ENCODE measurements at places on chromosomes 2 and 18.

DNA sequence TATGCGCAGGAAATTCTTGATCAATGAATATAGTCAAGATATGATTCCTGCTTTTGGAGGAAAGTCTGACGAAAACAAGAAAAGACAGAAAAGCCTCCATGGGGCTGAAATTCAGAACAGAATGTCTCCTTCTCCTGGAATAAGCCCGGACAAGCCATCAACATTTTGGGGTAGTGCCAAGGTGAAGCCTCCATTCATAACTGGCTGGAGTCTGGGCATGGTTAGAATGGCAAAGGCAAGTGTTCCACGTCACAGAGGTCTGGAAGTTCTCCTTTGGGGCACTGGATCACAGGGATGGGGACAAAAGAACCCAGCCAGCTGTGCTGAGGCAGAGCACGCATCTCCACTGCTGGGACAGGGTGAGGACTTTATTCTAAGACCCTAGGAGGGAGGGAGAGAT, 505.7 kb downstream of the CMPK2 start:
- DNase-seq: no peak

- no peak for DNase-seq
These were observed 15.4 kb upstream of the LYPD6B start for GRCh38 chr2:149023091-149023490.

GRCh38 chr2:6183226-6183625, 491.0 kb downstream of the SOX11 start:
- no peak for DNase-seq

DNA sequence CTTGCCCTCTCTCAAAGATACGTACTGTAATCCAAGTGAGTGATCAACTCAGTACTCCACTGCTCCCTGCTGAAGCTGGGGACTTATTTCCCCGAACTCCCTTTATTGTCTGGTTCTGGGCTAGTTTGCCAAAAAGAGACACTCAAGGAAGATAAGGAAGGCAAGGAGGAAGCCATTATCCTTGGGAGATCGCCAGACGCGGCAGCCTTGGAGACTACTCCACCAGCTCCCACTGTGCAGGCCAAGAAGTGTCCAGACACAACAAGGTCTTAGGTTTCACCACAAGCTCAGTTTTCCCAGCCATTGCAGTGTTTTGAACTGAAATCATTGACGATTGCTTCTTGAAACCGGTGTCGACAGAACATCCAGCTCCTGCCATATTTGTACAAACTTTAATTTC, 439.6 kb upstream of the UBE2E3 start:
- DNase-seq: no peak

GRCh38 chr2:103734911-103735310, 973.1 kb downstream of the TMEM182 start:
- DNase-seq: no peak

GRCh38 chr18:11119959-11120587, 29.3 kb downstream of the PIEZO2 start:
- DNase-seq: no peak

DNA sequence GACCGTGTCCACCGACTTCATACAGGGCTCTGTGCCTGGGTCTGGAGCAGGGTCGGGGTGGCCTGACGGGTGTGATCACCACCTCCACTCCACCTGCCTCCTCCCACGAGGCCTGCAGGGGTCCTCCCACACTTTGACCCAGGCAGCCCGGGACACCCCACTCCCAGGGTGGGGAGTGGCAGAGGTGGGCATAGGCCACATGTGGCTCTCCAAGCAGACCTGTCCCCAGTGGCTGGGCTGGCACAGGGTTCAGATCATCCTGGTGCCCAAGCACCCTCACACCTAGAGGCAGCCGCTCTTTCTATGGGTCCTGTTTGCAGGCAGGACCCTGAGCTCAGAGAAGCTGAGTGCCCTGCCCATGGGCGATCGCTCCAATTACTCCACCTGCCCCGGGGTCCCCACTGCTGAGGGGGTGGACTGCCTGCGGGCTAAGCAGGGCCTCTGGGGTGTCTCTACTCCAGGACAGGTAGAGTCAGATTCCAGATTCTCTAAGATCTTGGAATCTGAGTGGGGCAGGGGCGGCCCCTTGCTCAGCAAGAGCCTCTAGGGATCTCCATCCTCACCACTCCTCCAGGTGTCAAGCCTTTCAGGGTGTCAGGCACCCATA, 1.4 kb downstream of the NEURL3 start:
- no peak for DNase-seq

GRCh38 chr2:47034973-47035609, 119.5 kb upstream of the MCFD2 start:
- DNase-seq: no peak

DNA sequence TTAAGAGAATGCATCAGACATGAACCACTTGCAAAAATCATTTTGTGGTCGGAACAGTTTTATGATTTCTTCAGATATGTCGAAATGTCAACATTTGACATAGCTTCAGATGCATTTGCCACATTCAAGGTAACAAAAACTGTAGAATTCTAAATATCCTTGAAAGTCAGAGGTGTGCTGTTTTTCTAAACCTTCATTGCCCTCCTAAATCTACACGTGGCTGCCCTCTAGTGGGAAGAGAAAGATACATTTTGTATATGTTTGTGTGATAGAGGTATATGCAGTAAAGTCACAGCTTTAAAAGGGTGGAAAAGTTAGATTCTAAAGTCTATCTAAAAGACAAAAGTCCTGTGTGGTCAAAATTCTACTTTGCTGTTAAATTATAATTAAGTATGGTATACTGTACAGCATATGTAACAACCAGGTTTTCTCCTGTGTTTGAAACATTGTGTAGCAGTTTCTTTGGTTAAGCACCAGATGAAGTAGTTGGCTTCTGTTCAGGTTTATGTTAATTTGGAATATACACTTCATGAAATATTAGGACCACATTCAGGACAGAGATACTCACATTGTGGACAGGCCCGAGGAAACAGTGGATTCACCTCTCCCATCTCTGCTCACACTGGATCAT, 65.9 kb upstream of the ITM2C start:
- DNase-seq: no peak

DNA sequence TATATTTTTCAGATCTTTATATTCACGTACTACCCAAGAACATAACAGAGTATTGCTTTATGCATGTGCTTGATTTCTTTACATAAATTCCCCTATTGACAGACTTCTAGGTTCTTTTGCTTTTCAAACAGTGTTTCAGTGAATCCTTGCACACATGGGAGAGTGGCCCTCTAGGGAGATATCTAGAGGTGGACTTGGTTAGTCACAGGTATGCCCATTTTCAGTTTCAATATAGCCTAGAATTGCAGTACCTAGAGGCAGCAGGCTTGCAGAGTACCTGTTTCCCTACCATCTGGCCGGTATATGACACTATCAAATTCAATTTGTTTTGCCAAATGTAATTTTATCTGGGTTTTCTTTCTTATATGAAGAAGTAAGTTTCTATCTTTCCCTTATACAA, 36.8 kb downstream of the EML6 start:
- no peak for DNase-seq
